A549 (cell line): ENCODE measurements at places on chromosomes 1 and 21. TPM values are rescaled to one million over a fixed set of nuclear protein-coding genes. Genes with fewer than 3 reads are reported as not detected.

The CNIH4 gene
- polyA plus RNA-seq, result 98.6 to 104 TPM (median 104 TPM) in 3 replicates

The NUP210L gene
- polyA plus RNA-seq, result not detected in 3 replicates

The RIMS3 gene
- polyA plus RNA-seq, result 1.3 to 1.6 TPM (median 1.5 TPM) in 3 replicates

The RGS18 gene
- not detected in 3 replicates for polyA plus RNA-seq

The NKAIN1 gene
- polyA plus RNA-seq, result 0.77 to 0.80 TPM (median 0.78 TPM) in 3 replicates

The NCSTN gene
- polyA plus RNA-seq, result 40.5 to 44.6 TPM (median 41.6 TPM) in 3 replicates

The NR1I3 gene
- not detected in 3 replicates for polyA plus RNA-seq

The ZNF672 gene
- 15.6 to 18.9 TPM (median 17.8 TPM) in 3 replicates for polyA plus RNA-seq

The ZNF670 gene
- 2.9 to 3.3 TPM (median 3.0 TPM) in 3 replicates for polyA plus RNA-seq

The NPPB gene
- polyA plus RNA-seq, result 0.18 to 0.20 TPM in 2 of 3 replicates, not detected in the other

The RXFP4 gene
- 0.06 TPM in 1 of 3 replicates, not detected in the others for polyA plus RNA-seq

The CADM3 gene
- 0.05 to 0.10 TPM (median 0.10 TPM) in 3 replicates for polyA plus RNA-seq

The AGBL4 gene
- not detected in 3 replicates for polyA plus RNA-seq

The PTPN22 gene
- polyA plus RNA-seq, result not detected in 3 replicates

The NENF gene
- polyA plus RNA-seq, result 50.8 to 56.4 TPM (median 55.3 TPM) in 3 replicates

The HSPB7 gene
- not detected in 3 replicates for polyA plus RNA-seq

The ANKRD45 gene
- polyA plus RNA-seq, result 0.14 to 0.18 TPM (median 0.15 TPM) in 3 replicates

The MTARC1 gene
- polyA plus RNA-seq, result 10.1 to 10.9 TPM (median 10.5 TPM) in 3 replicates

The TMEM9 gene
- polyA plus RNA-seq, result 75.7 to 86.8 TPM (median 83.3 TPM) in 3 replicates

The KRTAP21-1 gene
- polyA plus RNA-seq, result not detected in 3 replicates

The CENPF gene
- 53.0 to 56.0 TPM (median 53.5 TPM) in 3 replicates for polyA plus RNA-seq

The CR1 gene
- not detected in 3 replicates for polyA plus RNA-seq

The SPRR2A gene
- not detected in 3 replicates for polyA plus RNA-seq

The ANKRD34A gene
- 0.25 to 0.59 TPM (median 0.39 TPM) in 3 replicates for polyA plus RNA-seq

The RBM11 gene
- polyA plus RNA-seq, result not detected in 3 replicates

The C1orf56 gene
- polyA plus RNA-seq, result 5.1 to 6.8 TPM (median 6.6 TPM) in 3 replicates

The NCMAP gene
- polyA plus RNA-seq, result 0.08 to 0.24 TPM (median 0.13 TPM) in 3 replicates

The OSBPL9 gene
- polyA plus RNA-seq, result 45.1 to 52.9 TPM (median 52.6 TPM) in 3 replicates

The HNRNPCL4 gene
- not detected in 3 replicates for polyA plus RNA-seq

The CC2D1B gene
- 15.6 to 18.4 TPM (median 18.2 TPM) in 3 replicates for polyA plus RNA-seq

The NPHS2 gene
- not detected in 3 replicates for polyA plus RNA-seq

The PDC gene
- not detected in 3 replicates for polyA plus RNA-seq

The CD247 gene
- polyA plus RNA-seq, result 0.10 to 0.28 TPM (median 0.18 TPM) in 3 replicates

The S100A8 gene
- not detected in 3 replicates for polyA plus RNA-seq

The HES2 gene
- polyA plus RNA-seq, result 0.75 to 1.3 TPM (median 0.79 TPM) in 3 replicates

The SLAMF8 gene
- polyA plus RNA-seq, result 0.07 TPM in 1 of 3 replicates, not detected in the others

The LRRC38 gene
- polyA plus RNA-seq, result not detected in 3 replicates

The BRDT gene
- polyA plus RNA-seq, result not detected in 3 replicates

The ZFP69 gene
- not detected in 3 replicates for polyA plus RNA-seq

The PLA2G2C gene
- not detected in 3 replicates for polyA plus RNA-seq

The SSX2IP gene
- 13.7 to 15.2 TPM (median 14.8 TPM) in 3 replicates for polyA plus RNA-seq

The PADI2 gene
- 1.1 to 1.5 TPM (median 1.3 TPM) in 3 replicates for polyA plus RNA-seq

The CAPZA1 gene
- polyA plus RNA-seq, result 103 to 109 TPM (median 104 TPM) in 3 replicates

The FMN2 gene
- polyA plus RNA-seq, result 4.1 to 5.4 TPM (median 4.2 TPM) in 3 replicates

The IQCC gene
- 1.8 to 2.0 TPM (median 2.0 TPM) in 3 replicates for polyA plus RNA-seq

The OR10R2 gene
- not detected in 3 replicates for polyA plus RNA-seq

The INSRR gene
- not detected in 3 replicates for polyA plus RNA-seq

The LCE2A gene
- not detected in 3 replicates for polyA plus RNA-seq

The DEPDC1 gene
- polyA plus RNA-seq, result 18.0 to 20.7 TPM (median 18.2 TPM) in 3 replicates

The S100A5 gene
- 0.17 to 0.57 TPM (median 0.45 TPM) in 3 replicates for polyA plus RNA-seq

The LCE6A gene
- not detected in 3 replicates for polyA plus RNA-seq
